GM04504 (cell line): ENCODE measurements at places on chromosomes 4 and X.

DNA sequence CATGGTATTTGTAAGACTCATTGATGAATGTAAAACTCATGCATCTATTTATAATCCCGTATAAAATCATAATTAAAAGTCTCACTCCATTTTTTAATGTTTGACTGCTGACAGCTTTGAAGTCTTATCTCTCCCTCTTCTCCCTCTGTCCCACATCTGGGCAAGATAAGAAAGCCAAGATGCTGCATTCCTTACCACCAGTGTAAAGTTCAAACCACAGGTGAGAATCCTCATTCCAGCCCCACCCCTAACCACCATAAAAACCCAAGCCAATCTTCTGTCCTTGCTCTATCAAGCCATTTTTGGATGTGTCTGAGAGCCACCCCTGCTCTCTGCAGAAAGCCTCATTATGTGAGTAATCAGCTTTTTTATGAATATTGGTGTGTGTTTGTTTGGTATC is 59.3 kb upstream of the MAGED1 start:
- DNase-seq: no peak

GRCh38 chr4:41507291-41507947 is 30.5 kb upstream of the LIMCH1 start:
- peak; percentile 10 for DNase-seq

- DNase-seq: no peak
Measured at GRCh38 chrX:2478546-2479419, 22.0 kb downstream of the DHRSX start.

GRCh38 chr4:148355442-148356123 is 86.6 kb downstream of the NR3C2 start:
- DNase-seq: no peak

DNA sequence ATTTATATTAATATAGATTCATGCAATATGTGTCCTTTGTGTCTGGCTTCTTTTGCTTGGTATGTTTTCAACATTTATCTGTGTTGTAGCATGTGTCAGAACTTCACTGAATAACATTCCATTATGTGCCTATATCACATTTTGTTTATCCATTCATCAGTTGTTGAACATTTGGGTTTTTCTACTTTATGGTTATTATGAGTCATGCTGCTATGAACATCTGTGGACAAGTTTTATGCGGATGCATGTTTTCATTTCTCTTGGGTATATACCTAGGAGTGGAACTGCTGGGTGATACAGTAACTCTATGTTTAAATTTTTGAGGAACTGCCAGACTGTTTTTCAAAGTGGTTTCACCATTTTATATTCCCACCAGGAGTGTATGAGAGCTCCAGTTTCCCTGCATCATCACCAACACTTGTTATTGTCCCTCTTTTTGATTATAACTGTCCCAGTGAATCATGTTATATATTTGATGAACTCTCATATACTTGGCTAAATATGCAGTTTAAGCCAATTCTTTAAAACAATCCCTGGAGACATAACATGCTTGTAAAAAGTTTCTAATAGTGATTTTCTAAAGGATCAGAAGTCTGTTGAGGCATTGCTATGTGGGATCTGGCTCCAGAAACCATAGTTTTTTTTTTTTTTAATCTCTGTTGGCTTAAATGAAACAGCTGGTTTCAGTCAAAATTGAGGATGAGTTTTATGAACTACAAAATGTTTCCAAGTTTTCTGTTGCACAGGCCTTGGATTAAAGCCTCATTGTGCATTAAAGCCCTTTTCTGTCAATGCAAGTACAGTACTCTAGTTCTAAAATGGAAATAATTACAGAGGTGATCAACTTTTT is 21.6 kb upstream of the REPS2 start:
- DNase-seq: no peak

- DNase-seq: no peak
Measured at GRCh38 chrX:139642241-139642927, 65.6 kb downstream of the MCF2 start.

GRCh38 chrX:13287816-13288215 is 32.0 kb downstream of the ATXN3L start:
- no peak for DNase-seq

GRCh38 chr4:105894660-105895582 is at the start of gene NPNT:
Gene NPNT, plus strand, starts transcription at chr4:105895471. Its CDS starts 182 bp downstream, at chr4:105895653.
- DNase-seq: no peak

DNA sequence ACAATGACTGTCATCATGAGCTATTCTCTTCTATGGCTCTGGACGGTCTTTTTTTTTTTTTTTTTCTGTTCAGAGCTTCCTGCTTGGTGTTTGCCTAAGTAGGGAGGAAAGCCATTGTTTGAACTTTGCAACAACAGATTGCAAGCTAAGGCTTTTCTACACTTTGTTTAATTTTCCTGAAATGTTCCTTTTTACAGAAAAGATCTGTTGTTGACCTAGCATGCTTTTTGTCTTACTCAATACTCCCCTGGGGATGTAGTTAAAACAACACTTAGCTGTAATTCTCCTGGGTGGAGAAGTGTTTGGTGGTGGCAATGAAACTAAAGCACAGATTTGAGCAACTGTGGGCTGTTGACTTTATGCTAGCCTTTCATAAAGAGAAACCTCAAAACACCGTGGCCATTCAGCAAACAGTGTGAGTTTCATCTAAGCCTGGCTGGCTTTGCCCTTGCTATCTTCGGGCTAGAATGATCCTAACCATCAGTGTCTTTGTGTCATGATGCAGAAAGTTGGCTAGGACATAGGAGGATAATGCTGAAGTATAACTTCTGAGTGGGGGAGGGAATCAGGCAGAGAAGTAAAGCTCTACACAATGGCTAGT is 110.5 kb downstream of the ANXA3 start:
- peak; percentile 41 for DNase-seq

- no peak for DNase-seq
Measured at GRCh38 chr4:6916069-6916586, 6.5 kb downstream of the TBC1D14 start.

DNA sequence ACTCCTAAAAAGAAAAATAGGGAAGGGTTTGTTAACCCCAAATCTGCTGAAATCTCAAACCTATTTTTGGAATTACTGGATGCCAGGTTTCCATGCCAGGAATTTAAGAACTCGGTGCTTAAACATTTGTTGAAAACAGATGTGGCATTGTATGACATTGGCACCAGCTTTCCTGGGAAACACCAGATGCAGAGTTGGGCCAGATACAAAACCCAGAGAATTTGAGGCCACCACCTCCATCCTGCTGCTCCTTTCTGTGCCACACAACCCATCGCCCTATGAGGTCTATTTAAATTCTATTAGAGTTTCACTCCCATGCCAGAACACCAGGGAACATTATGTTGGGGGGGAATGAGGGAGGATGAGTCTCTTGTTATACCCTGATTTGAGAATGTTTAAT is 71.7 kb downstream of the ARAP2 start:
- no peak for DNase-seq

DNA sequence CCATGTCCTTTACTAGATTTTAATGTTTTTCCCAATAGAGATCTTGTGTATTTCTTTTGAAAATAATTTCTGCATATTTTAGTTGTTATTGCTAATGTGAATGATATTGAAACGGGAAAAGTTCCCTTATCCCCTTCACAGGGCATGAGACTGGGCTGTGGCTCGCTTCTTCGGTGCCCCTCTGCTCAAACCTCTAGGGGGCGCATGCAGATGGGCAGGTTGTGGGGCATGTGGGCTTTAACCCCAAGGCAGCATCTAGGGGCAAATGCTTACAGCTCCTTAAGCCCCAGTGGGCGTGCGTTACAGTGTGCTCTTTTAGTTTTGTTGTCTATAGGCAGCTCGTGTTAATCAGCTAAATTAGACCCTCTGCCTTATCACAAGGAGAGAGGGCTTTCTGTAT is 194.7 kb downstream of the OPHN1 start:
- no peak for DNase-seq

GRCh38 chr4:42489095-42489494 is 91.8 kb downstream of the SHISA3 start:
- DNase-seq: no peak

DNA sequence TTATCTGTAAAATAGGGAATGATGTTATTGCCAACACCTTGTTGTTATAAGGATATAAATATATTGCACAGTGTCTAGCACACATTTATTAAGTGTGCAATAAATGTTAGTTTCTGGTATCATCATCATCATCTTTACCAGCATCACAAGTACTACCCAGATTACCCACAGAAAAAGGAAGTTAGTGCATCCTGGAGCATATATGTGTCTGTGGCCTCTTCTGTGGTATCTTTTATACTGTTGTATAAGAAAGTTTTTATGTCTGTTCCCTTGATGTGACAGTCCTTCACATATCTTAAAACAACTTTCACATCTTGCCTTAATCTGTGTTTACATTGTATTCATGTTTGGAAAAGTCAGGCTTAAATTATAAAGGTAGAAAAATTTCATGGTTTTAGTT is 10.0 kb downstream of the EXOSC9 start:
- no peak for DNase-seq

DNA sequence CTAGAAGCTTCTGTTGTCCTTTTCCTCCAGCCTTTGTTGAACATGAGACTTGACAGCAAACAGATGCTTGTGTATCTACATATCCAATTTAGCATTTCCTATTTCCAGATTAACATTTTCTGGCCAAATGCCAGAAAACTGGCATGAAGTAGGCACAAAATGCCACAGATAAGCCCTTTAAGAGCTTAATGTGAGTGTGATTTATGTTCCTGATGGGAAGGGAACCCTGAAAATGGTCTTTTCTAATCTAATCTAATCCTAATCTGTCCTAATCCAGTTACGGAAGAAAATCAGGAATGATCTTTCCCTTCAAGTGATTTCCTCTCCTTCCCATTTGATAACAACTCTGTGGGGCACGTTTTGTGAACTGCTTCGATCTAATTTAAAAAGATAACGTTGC is 133.0 kb upstream of the C1QTNF7 start:
- DNase-seq: no peak

DNA sequence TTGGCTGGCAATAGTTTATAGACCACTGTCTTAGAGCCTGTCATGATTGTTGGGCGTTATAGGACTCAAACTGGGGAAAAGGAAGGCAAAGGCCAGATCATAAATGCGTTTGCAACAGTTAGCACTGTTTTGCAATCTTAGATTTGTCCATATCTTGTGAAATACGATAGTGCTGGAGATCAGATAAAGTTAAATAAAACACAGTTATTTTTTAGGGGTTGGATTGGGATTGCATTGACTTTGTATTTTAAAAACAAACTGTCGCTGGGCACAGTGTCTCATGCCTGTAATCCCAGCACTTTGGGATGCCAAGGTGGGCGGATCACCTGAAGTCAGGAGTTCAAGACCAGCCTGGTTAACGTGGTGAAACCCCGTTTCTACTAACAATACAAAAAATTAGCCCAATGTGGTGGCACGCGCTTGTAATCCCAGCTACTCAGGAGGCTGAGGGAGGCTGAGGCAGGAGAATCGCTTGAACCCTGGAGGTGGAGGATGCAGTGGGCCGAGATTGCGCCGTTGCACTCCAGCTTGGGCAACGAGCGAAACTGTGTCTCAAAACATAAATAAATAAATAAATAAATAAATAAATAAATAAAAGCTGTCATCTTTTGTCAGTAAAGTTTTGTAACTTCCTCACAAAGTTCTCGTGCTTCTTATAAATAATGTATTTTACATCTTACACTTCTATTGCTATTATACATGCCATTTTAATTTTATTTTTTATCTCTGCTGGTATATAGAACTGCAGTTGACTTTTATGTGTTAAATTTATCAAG is 117.2 kb downstream of the KDM6A start:
- DNase-seq: no peak

GRCh38 chrX:75076429-75076828 is 79.7 kb downstream of the ABCB7 start:
- DNase-seq: no peak

- DNase-seq: no peak
Measured at GRCh38 chrX:149569770-149570169, 17.5 kb downstream of the MAGEA9B start.

GRCh38 chr4:120139392-120139791 is 72.7 kb upstream of the MAD2L1 start:
- no peak for DNase-seq

GRCh38 chr4:124705393-124705792 is 7.1 kb downstream of the ANKRD50 start:
- DNase-seq: no peak

DNA sequence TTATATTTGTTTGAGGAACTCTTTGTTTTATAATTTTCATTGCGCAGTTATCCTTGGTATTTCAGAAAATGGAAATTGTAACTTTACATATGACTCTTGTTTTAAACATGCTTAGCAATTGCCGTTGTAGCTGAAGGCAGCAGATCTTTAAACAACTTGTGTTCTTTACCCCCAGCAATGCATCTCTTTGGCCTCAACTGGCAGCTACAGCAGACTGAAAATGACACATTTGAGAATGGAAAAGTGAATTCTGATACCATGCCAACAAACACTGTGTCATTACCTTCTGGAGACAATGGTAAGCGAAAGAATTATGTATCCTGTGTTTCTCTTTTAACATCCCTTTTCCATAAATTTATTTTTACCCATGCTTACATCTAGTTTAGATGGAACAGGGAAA is 263.6 kb downstream of the DCTD start:
- no peak for DNase-seq

- peak; percentile 43 for DNase-seq
Measured at GRCh38 chrX:68084765-68085164, 348.5 kb downstream of the OPHN1 start.

DNA sequence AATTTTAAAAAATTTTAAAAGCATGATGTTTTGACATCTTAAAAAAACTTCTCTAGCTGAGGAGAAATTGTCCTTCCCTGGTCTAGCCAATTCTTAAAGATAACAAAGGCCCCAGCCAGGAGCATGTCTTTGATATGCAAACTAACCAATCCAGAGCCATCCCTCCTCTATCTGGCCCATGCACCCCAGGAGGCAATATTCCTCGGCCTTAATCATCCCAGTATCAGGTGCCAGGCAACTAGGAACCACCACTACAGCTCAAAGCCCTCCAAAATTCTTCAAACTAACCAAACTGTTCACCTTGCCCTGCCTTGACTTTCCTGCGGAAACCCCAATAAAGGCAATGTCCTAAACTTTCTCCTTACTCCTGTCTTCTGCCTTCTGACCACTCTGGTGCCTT is 97.8 kb upstream of the USP9X start:
- no peak for DNase-seq

DNA sequence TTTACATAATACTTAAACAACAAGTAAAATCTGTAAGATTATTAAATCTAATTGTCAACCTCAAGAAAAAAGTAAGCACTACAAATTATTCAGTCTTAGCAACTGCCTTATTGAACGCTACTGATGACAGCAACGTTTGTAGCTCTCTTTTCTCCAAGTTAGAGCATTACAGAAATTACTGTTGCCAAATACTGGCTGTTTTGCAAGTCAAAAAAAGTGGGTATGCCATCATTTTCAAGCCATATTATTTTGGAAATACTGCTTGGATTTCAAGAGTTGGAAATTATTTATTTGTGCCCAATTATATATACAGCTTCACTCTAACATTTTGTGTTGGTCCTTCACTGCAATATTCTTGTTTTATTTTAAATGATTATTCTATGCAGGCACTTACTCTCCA is 221.7 kb downstream of the CXXC4 start:
- DNase-seq: no peak

DNA sequence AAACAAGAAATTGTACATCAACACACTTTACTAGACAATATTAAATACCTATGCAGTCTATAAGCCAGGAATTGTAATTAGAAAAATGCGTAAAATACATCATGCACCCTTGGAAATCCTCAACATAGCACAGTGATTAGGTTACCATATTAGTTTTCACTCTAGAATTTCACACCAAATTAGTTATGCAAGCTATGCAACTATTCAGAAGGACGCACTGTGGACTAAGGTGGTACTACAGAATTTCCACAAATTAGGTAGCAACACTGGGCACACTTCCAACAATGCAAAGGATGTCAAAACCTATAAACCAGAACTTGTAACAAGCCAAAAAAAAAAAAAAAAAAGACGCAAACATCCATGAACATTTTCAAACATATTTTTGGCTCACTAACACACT is 71.1 kb upstream of the ZCCHC13 start:
- no peak for DNase-seq

GRCh38 chrX:147788641-147789350 is 122.9 kb upstream of the FMR1 start:
- DNase-seq: no peak
